Brain pericyte (primary cell): ENCODE measurements at places on chromosomes 11 and 22.
A peak's percentile ranks its signal among the peaks of the same experiment; 100 is the strongest.

DNA sequence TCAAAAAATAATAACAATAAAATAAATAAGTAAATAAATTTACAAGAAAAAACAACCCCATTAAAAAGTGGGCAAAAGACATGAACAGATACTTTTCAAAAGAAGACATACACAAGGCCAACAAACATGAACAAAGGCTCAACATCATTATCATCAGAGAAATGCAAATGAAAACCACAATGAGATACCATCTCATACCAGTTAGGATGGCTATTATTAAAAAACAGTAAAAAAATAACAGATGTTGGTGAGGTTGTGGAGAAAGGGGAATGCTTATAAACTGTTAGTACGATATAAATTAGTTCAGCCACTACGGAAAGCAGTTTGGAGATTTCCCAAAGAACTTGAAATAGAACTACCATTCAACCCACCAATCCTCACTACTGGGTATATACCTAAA is 44.6 kb downstream of the PRCP start:
- no peak for DNase-seq

GRCh38 chr22:31144223-31144622 is 3.9 kb upstream of the PLA2G3 start:
- no peak for DNase-seq

- DNase-seq: no peak
Observed at GRCh38 chr11:7613394-7613720, 59.9 kb downstream of the CYB5R2 start.

DNA sequence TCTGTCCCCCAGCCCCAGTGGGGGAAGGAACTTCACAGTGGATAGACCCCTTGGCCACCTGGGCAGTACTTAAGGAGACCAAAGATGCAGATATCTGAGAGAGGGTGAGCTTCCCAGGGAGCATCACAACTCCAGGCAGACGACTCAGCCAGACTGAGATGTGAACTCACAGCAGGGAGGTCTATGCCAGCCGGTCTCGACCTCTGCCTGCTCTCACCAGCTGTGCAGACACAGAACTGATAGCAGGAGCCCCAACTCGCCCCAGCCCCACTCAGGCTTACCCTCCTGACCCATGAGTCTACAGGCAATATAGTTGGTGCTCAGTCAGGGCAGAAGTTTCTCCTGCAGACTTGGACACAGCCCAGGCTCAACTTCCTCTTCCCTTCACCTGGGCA is 29.7 kb upstream of the ACCSL start:
- DNase-seq: no peak

- peak; percentile 25 for DNase-seq
Observed at GRCh38 chr11:37951996-37952395, 1354.0 kb upstream of the RAG2 start.

DNA sequence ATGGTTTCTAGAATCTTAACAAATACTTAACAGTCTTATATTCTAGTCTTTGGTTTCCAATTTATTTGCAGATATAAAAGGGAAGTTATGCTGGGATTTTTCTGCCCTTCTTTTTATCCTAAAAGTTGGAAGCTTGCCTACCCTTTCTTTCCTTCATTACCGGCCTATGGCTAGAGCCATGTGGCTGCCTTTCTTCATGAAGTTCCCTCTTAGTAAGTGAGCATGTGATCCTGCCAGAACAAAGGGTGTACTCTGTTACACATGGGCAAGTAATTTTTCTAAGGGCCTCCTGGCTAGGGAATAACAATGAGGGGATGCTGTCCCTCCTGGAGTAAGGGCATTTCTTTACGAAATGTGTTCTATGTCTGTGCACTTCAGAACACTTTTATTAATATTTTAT is 252.1 kb upstream of the PITPNB start:
- no peak for DNase-seq

DNA sequence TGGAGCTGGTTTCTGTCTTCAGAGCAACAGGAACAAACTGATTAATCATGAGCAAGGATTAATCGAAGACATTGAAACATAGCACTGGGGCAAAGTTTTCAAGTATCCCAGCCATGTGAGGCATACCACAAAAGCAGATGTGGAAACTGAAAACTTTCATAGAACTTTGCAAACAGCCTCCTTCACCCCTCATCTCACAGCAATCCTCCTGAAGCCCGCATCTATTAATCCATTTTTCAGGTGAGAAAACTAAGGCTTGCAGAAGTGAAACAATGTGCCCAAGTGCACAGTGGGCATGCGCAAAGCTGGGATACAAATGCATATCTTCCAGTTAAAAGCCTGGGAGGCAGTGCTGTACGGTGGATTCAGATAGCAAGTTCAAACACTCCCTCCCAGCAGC is 58.6 kb upstream of the HMGXB4 start:
- no peak for DNase-seq

- DNase-seq: no peak
Observed at GRCh38 chr11:8224161-8224591, 39.5 kb downstream of the LMO1 start.

GRCh38 chr22:37229805-37230672 is 14.0 kb downstream of the RAC2 start:
- no peak for DNase-seq

DNA sequence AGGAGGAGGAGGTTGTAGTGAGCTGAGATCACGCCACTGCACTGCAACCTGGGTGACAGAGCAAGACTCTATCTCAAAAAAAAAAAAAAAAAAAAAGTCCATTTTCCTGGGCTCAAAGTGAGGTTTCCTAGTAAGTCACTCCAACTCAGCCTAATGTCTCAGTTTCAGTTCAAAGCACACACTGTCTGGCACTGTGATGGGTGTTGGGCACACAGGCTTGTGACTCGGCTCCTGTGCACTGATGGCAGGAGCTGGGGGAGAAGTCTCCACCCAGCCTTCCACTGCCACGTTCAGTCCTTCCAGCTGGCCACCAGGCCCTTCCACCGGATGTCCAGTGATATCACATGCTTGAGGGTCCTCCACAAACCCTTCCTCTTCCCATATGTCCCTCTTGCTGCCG is 186.0 kb downstream of the CEP164 start:
- no peak for DNase-seq

- DNase-seq: no peak
Observed at GRCh38 chr11:2510626-2511402, 66.0 kb downstream of the KCNQ1 start.

DNA sequence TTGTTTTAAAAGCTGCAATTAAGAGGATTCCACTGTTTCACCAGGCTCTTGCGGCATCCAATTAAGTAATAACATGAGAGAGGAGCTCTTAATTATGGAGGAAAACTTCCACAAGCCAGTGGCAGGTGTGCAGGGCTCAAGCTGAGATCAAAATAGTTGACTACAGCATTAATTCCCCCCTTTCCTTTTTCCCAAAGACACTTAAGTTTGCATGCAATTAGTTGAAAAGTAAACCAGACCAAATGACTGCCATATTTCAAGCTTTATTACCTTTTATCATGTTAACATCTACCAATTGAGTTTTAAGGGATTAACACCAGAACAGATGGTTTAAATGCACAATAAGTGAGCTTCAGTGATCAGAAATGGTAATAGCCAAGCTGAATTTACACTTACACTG is 32.1 kb downstream of the FAM168A start:
- DNase-seq: no peak

DNA sequence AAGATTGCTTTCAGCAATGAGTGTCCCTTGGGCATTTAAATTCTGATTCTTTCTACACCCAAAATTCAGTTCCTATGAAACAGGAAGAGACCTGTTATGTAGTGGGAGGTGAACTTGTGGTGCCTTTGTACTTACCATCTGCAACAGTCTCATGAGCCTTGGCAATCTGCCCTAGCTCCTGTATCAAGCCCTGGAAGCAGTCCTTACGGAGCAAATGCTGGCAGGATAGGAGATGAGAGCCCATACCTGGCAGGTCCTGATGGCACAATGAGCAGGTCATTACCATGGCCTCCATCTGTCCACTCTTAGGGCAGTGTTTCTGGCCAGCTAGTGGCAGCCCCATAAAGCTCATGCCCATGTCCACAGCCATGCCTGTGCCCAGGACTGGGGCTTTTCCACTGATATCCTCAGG is 10.8 kb downstream of the TRIM66 start:
- no peak for DNase-seq

DNA sequence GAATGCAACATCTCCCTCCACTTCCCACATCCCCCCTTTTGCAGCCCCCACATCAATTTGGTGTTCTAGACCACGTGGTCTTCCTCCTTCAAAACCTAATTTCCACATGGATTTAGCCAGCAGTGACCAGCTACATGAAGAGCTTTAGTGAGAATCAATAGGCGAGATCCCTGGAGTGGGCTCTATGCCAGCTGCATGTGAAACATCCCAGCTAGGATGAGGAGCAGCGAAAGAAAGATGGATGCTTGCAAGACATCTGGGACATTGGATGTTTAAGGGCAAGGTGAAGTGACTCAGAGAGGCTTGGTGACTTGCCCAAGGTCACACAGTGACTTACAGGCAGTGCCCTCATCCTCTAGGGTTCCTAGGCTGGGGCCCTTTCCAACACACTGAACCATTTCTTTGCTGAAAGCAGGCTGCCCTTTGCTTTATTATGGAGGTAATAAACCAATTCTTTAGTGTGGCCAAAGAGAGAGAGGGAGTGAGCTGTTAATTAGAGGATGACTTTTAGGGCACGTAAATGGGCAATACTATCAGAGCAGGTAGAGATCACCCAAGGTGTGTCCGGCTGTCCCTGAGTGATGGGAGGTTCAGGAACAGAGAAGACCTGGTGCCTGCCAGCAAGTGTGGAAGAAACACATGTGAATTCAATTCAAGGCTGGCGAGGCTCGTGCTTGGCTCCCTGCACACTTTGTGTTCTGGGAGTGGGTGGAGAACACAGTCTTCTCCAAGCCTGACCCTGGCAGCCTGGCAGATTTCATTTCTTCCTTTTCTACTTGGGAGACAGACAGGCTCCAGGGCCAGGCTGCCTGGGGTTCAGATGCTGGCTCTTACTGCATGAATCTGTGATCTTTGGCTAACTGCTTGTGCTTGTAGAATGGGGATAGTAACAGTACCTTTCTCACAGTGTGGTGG is 24.0 kb downstream of the TSPAN18 start:
- DNase-seq: no peak

GRCh38 chr11:3160252-3161031 is 4.7 kb downstream of the OSBPL5 start:
- peak; percentile 91 for DNase-seq

DNA sequence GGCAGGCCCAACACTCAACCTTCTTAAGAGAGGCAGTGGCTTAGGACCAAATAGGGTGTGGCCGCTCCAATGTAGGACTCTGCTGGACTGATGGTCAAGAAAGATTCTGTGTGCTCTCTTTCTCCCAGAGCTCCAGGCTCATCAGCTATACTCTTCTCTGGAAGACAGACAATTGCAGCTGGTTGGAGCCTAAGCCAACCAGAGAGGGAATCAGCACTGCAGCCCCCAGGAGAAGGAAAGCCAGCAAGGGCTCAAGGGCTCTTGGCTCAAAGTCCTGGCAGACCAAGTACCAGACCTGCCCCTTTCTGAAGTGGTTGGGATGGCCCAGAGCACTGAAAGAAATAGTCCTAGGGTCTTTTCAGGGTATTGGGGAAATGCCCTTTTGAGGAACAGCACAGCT is 1077.3 kb downstream of the NTM start:
- no peak for DNase-seq

GRCh38 chr11:48066881-48067800 is 86.8 kb downstream of the PTPRJ start:
- no peak for DNase-seq

DNA sequence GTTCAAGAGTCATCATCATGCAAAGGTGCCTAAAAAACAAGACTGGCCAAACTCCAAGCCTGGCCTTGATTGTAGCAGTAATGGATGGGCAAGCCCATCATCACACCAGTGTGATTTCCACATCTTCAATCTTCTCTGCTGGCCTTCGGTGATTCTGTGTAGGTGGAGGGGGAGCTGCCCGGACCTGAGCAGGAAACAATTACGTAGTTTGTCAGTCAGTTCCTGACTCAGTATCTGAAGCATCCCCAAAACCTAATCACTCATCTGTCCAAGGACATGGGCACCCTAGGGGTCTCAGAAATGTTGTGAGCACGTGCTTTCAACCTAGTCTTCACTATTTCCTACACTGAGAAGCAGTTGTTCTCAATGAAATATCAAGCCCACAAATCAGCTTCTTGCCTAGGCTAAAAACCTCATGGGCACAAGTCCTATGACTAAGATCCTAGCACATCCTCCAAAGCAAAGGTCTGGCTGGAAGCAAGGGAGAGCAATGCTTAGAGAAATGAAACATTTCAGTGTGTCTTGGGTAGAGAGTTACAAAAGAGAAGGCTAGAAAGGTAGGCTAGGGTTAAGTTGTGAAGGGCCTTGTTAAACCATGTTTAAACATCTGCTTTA is 24.6 kb downstream of the ATG16L2 start:
- no peak for DNase-seq

GRCh38 chr11:60831501-60832079 is 10.3 kb upstream of the CCDC86 start:
- DNase-seq: no peak

DNA sequence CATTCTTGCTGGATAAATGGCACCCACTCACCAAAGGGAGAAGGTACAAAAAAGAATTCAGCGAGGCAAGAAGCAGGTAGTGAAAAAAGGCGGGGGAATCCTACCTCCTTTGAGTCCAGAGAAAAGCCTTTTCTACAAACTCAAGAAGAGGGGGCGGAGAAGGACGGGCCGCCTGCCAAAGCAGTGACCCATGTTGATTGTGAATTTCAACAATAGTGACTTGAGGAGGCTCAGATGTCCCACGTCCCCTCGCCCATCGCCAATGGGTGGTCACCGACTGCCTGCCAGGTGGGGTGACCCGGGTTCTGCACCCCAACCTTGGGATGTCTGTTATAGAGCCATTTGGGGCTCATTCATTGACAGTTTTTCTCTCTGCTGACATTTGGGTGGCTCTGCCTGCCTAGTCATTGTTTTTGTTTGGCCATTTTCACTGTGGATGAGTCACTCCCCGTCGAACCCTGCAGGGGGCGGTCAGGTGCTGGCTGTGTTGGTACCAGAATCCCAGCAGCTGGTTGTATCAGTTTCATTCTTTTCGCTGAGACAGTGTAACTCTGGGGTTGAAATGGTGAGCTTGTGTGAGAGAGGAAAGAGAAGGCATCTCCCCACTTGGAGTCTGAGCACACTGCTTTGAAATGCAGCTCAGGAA is 163.4 kb upstream of the NCAM1 start:
- no peak for DNase-seq

DNA sequence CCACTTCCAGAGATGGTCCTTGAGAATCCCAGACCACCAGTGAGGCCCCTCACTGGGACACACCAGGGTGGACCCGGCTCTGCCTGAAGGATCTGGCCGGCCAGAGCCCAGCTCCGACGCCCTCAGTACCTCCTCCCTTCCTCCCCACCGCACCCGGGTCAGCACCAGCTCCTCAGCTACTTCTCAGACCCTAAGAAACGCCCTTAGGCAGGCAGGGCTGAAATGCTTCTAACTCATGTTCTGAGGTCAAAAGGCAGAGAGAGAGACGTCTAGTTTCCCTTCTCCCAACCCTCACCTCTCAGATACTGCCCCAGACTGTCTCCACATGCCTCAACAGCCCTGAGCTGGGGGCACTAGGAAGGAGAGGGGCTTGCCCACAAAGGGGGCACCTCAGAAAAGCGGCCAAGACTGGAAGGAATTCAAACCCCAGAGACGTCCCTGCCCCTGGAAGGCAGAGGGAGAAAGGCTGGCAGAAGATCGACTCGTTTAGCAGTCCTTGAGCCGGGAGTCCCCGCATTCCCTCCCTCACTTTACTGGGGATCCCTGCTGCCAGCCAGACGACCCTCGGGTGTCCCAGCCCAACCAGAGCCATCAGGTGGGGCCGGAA is 539 bp downstream of the USH1C start:
- DNase-seq: no peak
